ENCODE measurements at places on chromosomes 7 and 10.

DNA sequence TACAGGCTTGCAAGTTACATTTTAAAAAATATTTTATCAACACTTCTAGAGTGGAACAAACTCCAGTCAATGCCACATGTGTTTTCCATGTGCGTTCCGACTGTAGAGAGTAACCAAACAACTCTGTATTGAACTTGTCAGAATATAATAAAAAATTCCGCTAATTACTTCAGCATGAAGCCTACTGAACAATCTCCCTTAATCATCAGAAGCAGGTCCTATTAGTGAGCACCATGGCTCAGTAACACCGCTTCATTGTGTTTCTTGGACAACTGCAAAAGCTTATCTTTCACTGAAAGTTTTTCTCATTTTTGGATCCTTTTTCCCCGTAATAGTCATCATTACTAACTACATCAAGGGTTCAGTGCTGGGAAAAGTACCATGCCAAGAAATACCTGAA is 117.0 kb downstream of the MKX start:
- DNase-seq: no peak

GRCh38 chr10:124569623-124570470 is 108.2 kb downstream of the LHPP start:
- no peak for DNase-seq

GRCh38 chr7:107232568-107233090 is 63.8 kb downstream of the HBP1 start:
- peak; percentile 9 for DNase-seq

GRCh38 chr10:15472431-15473395 is 101.6 kb upstream of the FAM171A1 start:
- no peak for DNase-seq

DNA sequence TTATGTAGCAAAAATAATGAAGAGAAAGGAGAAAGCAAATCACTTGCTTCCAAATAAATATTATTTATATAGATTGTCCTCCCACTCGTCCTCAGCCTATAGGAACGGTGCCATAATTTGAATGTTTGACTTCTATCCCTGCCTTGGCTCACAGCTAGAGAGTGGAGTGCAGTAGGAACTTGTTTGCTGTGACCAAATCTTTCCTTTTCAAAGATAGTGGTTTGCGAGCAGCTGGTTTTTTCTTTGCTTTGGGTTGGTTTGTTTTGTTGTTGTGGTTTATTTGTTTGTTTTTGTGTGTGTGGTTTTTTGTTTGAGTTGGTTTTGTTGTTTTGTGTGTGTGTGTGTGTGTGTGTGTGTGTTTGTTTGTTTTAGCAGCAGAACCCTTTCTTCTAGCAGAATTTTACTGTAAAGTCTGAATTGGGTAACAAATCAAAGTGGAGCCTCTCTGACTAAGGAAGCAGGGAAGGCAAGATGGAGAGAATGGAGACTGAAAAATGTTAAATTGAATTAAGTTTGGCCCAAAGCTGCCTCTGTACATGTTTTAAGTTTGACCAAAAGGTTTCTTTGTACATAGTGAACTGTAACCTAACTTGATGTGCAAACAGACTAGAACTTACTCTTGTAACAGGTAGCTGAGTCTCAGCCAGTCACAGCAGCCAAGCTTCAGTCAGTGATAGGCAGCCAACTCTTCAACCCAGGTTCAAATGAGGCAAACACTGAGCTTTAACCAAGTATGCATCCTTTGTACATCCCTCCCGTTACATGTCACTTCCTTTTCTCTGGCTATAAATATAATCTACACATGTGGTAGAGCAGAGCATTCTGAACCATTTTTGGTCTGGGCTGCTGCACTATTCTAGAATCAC is 149.5 kb upstream of the LRGUK start:
- no peak for DNase-seq

DNA sequence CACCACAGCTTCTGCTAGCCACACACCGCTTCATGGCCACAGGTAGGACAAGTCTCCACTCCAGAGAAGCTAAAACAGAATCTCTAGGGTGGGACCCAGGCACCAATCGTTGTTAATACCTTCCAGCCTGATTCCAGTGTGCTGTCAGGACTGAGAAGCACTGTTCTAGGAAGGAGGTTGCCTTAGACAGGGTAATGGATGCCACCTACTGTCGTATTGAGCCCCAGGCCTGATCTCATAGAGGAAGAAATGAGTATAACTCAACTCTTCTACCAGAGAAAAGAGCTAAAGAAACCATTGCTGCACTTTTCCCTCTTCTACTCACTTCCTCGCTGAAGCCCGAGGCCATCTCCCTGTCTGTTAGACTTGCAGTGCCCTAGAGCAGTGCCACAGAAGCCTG is 31.8 kb downstream of the CNNM1 start:
- no peak for DNase-seq
